Foreskin fibroblast (primary cell): ENCODE measurements at places on chromosomes 5 and 9.

DNA sequence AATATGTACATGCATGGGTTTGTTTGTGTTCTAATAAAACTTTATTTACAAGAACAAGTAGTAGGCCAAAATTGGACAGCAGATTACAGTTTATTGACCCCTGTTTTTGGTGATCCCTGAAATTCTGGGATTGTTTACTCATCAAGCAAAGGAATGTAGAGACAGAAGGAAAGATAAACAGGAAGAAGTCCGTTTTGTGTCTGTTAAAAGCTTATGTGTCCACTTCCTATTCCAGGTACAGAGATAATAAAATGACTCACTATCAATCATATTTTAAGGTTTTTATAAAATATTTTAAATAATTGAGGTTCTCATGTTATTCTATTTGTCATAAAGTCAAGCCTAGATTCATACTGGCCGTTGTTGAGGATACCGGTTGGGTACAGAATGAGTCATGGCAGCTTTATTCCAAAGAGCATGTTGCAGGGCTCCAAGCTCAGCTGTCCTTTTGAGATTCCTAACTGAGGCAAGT, 214.9 kb upstream of the DAB2 start:
- peak; percentile 58 for DNase-seq

- DNase-seq = no peak
Measured at GRCh38 chr9:132008855-132009812, 70.5 kb downstream of the MED27 start.

- DNase-seq = peak; percentile 80
Measured at GRCh38 chr9:127163409-127163808, 41.0 kb upstream of the ANGPTL2 start.

DNA sequence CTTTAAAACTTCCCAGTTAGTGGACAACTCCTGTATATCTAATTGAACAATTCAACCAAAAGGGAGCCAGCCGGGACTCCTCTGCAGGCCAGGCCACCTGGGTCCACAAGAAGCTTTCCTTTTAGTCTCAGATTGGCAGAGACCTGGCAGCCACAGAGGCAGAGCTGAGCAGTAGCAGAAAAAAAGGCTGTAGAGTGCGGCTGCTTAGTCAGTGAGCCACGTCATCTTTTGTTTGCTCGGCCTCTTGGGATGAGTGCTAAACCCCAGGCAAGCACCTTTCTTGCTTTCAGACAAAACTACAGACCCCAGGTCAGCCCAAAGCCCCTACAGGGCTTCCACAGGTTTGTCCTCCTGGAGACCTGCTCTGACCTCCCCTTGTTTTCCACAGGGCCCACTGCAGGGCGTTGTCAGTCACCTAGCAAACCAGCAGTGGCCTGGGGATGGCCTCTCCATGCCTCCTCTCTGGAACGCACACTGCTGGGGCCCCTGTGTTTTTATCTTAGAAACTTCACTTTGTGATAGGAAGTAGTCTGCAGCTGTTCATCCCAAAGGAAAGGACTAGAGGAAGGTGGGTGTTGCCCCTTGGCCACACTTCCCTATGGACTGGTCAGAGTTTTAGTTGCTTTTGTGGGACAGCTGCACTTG, 49.9 kb downstream of the SHB start:
- peak; percentile 78 for DNase-seq

- DNase-seq = no peak
Measured at GRCh38 chr5:167561796-167562195, 729.6 kb upstream of the WWC1 start.

DNA sequence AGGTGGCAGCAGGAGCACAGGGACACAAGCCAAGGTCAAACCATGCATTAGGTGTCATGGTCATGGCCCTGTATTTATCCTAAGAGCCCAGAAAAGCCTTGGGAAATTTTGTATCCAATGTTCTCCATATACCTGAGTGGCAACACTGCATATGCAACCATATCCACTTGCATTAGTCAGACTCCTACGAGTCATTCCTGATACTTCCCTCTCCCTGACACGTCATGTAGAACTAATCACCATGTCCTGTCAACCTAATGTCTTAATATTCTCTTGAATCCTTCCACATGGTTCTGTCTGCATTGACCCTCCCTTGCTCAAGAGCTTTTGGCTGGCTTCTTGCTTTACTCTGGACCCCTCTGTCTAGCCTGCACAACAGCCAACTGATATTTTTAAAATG, 9.4 kb downstream of the SCGB3A2 start:
- peak; percentile 1 for DNase-seq

DNA sequence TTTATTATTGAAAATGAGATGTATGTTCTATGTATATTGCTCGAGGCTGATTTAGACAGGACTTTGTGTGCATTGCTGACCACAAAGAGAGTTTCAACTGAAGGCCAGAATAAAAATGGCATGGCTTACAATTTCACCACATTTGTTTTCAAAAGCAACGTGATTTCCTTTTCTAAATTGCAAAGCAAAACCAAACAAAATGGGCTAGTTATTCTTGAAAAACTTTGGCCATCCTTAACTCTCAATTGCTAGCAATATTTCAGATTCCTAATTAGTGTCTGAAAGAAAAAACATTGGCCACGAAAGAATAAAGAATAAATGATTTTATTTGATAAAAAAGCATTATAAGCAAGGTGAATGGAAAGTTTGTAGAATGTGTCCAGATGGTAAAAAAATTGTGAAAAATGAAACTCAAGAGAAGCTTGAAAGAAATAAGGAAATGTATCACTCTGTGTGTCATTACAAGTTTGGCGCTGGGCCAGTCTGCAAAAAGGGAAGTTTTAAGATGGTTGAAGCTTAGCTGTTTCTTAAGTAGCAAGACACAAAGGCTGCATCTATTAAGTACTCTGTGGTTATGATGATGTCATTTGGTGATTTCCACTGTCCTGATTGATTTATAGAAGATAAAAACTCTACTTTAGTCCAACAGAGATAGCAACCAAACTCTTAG, 89.2 kb upstream of the PRLR start:
- DNase-seq = peak; percentile 15

- peak; percentile 21 for DNase-seq
Measured at GRCh38 chr9:128421482-128421996, 882 bp downstream of the CERCAM start.

- peak; percentile 54 for DNase-seq
Measured at GRCh38 chr5:170681013-170681433, 102.5 kb upstream of the GABRP start.

GRCh38 chr5:146643776-146644175, 127.8 kb upstream of the GPR151 start:
- DNase-seq = no peak

DNA sequence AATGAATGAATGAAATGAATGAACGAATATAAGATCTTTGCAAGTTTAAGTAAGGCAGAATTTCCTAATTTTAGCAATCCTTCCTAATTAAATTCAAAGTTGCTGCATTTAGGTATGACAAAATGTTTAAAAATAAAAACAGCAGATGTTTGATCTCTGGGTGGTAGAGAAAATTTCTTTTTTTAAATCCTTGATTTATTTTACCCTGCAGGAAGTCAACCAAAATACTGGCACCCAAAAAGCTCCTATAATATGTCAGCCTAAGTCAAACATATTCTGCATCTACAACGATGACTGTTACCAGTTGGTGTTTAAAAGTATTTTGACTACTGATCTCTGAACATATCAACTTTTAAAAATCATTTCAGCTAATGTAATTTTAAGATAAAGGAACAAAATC, 58.4 kb downstream of the TTC39B start:
- DNase-seq = no peak

DNA sequence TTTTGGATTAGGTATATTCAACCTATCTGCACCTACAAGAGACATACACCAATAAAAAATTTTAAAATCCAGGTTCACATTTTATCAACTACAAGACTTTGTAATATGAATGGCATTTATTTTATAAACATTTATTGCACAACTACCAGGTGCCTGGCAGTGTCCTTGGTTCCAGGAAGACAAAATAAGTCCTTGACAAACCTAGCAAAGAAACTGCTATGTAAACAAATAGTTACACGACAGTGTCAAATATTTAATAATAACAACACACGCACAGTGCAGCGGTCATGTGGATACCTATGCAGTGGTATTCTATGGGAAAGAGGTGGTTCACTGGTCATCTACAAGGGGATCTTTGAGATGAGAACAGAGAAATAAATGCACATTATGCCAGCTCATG, 120.7 kb downstream of the MYO10 start:
- no peak for DNase-seq

DNA sequence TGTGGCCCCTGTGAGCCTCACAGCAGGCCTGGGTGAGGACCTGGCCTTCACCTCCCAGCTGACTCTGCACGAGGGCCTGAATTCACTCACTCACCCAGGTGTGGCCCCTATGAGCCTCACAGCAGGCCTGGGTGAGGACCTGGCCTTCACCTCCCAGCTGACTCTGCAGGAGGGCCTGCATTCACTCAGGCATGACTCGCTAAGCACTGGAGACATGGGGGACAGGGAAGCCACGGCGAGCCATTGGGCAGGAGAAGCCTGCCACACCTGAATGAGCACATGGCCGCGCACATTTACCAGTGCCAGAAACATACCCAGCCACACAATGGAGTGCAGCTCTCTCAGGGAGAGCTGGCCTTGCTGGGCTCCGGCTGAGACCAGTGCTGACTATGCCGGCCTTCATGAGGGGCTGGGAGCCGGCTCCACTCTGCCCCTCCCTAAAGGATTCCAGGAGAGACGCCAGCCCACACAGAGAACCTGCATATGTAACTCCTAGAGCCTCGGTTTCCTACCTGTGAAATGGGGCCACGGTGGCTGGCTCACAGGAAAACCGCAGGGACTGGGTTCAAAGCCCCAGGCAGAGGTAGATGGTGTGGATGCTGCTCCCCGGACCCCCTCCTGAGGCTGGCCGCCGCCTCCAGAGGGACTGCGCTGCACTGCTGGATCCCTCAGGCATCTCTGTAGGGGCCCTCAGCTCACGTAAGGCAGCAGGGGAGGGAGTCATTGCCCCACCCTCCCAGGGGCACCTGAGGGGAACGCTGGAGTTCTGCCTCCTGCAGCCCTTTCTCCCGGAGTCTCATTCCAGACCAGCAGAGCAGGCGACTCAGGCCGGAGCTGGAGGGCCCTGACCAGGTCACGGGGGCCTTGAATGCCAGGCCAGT, 7.2 kb downstream of the ADAMTS2 start:
- DNase-seq = no peak

- DNase-seq = no peak
Measured at GRCh38 chr9:100083448-100084127, 15.2 kb downstream of the ERP44 start.

GRCh38 chr9:5427005-5427404, 10.7 kb downstream of the PLGRKT start:
- DNase-seq = no peak

GRCh38 chr5:154371687-154372086, 74.1 kb upstream of the SAP30L start:
- DNase-seq = peak; percentile 76

DNA sequence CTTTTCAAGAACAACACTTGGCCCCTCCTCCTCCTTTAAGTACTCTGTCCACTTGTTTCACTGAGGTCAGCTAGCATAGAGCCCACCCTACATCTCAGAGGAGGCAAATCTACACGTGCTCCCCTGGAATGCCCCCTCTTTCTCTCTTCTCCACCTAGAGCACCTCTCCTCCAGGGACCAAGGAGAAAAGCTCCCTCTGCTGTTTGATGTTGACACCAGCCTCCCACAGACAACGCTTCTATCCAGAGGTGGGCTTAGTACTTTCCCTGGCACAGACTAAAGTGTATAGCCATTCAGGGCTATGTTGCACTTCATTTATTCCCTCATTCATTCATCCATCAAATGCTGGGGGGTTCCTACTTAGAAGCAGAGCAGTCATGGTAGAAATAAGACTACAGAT, 68.2 kb upstream of the TAF1L start:
- DNase-seq = no peak

DNA sequence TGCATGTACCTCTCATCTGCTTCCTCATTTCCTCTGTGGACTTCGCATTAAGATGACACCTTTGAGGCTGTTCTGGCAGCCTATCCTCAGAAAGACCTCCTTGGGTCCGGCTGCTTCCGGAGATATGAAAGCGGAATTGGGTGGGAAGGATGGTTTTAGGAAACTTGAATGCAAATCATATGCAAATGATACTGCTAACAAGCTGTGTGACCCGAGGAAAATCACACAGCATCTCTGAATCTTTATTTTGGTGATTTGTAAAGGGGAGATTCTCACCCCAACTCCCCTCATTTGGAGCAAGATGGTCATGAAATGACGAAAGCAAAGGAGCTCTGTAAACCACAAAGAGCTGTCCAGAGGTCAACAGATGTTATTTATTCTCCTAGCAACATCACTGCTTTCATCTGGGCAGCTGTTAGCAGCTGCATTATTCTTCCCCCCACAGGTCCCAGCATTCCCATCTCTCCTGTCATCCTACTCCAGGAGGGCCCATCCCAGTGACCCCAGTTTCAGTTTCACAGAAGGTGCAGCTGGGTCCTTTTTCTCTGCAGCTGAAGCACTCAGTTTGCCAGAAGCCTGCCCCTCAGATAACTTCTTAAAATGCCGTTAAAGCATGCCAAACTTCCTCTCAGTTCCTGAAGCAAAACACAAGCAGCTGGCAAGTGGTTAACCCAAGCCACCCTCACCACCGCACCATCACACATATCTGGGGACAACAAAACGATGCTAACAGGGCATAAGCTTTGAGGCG, 269.5 kb downstream of the SEC61B start:
- DNase-seq = peak; percentile 36

DNA sequence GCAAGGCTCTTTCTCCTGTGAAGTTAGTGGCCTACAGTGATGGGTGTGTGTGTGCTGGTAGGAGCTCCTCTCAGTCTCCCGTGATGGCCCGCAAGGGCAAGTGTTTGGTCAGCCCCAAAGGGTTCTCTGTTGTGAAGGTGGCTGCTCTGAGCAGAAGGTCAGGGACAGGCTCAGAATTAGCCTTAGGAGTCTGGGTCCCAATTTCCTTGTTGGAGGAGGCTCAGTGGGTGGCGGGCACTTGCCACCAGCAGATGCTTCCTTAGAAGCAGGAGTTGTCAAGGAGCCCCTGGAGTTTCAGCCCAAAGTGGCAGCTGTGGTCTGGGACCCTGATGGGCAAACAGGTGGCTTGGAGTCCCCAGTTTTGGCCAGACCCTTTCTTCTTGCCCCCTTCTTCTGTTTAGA, 154.4 kb downstream of the MACROH2A1 start:
- no peak for DNase-seq

DNA sequence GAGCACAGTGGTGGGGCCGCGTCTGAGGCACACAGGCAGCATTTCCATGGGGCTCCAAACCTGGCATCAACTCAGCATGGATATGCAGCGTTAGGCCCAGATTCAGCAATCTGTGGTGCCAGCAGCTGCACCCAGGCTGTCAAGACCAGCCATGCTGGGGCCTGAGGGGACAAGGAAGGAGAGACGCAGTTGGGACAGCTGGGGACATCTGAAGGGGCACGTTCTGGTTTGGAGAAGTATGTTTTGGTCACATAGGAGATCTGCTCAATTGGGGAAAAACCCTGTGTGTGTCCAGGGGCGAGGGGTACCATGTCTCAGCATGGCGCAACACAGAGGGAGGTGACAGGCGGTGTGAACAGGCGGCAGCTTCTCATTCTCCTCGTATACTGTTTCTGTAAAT, 66.6 kb upstream of the ECM2 start:
- no peak for DNase-seq

DNA sequence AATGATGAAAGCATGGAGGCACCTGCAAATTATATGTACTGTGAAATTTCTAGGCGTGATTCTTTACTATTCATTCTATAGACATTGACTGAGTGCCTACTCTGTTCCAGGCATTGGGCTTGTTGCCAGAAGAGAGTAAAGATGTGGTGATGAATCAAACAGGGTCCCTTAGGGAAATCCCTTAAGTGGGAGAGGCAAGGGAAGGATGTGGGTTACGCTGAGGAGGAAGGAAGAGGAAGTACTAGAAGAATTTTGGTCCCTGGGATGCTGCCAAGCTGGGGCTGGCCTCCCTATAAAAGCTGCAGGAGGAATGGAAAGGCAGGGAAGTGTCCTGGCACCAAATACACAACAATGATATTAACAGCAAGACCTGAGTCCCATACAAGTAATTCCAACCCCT, 76.7 kb upstream of the SPOCK1 start:
- DNase-seq = peak; percentile 62
